ENCODE measurements at places on chromosomes 2 and 18.

DNA sequence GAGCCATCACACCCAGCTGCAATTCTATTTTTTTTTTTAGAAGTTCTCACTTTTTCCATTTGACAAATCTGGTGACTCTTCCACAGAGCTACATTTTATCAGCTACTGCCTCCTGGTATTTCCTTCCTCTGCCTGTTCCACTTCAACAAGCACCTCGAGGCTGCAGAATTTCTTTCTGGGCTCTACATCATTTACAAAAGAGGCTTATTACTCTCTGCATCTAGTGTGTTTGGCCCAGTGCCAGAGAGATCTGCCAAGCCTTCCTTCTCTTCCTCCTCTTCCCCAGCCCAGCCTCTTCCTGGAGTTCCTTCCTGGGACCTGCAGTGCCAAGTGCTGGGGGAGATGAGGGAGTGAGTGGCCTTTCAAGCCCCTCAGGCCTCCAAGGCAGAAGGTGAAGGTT is 119.6 kb upstream of the ITGA6 start:
- DNase-seq, result no peak

- no peak for DNase-seq
Measured at GRCh38 chr2:104873689-104874054, 19.8 kb downstream of the POU3F3 start.

- DNase-seq, result no peak
Measured at GRCh38 chr18:23398401-23398800, 54.7 kb upstream of the RIOK3 start.

- DNase-seq, result no peak
Measured at GRCh38 chr2:150981826-150982225, 279.8 kb downstream of the RBM43 start.

DNA sequence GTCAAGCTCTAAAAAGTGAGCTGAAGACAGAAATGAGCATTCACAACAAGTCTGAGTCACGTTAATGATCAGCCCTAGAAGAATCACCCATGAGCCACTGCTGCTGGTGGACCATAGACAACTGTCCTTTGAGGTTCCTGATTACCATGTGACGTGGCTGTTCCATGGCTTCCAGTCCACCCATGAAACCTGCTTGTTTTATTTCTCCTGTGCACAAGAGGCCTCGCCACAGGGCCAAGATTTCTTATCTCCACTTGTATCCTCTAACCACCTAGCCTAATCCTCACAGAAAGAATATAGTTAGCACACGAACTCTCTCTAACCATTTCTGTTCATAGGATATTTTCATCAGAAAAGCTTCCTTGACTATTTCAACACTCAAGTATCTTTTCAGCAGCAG is 242.7 kb downstream of the MREG start:
- DNase-seq, result no peak
